ENCODE measurements at places on chromosomes 1 and 21.

GRCh38 chr21:44275041-44275440 lies 10.6 kb upstream of the AIRE start:
- no peak for DNase-seq

DNA sequence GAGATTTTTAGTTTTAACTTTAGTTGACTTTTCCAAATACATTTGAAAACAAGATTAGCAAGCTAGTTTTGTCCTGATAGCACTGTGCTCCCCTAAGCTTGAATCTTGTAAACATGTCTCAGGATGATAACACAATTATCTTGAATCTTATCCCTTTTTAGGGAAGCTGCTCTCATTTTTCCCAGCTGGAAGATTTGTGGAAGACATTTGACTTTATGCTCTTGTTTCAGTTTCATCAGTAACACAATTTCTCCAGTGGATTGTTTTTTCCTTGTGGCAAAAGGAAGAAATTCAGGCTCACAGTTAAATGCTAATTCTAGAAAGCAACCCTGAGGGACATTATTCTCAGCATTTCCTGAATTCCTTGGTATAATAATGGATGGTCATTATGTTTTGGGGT lies 88.8 kb downstream of the CDC7 start:
- no peak for DNase-seq

DNA sequence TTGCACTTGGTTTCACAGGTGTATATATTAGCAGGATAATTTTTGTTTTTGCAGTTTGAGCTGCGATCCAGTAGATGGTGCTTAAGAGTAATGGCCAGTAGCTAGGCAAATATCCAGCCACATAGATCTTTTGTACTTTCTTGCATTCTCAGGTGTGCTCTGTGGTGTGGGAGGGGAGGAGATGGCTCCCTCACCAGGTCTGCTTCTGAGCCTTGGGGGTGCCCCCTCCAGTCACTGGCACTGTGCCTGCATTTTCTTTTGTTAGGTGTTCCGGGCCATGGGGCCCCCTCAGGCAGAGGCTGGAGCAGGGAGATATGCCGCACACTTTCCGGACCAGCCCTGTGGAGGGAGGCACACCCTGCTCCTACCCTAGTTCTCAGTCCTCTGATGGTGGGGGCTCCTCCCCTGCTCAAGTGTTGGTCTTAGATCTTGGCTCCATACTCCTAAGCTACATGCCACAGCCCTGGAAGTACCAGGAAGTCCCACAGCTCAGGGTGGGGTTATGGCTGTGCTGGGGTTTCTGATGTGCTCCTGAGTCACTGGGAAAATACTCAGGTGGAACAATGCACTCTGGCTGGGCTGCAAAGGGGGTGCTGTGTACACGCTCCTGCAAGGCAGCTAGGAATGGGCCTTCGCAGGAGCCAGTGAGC lies 197.6 kb upstream of the DMRTA2 start:
- no peak for DNase-seq

DNA sequence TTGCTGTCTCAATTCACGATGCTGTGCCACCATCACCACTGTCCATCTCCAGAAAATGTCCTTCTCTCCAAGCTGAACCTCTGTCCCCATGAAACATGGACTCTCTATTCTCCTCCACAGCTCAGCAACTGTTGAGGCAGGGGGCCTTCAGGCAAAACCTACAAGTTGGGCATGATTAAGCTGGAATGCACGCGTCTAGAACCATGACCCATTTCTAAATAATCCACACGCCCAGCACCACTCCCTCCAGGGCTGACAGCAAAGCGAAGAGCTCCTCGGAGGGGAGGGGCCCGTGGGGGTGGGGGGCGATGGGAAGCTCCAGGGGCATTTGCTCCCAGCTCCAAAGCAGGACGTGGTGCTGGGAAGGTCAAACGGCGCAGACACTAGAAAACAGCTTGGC lies 3.3 kb upstream of the HES5 start:
- DNase-seq = no peak

DNA sequence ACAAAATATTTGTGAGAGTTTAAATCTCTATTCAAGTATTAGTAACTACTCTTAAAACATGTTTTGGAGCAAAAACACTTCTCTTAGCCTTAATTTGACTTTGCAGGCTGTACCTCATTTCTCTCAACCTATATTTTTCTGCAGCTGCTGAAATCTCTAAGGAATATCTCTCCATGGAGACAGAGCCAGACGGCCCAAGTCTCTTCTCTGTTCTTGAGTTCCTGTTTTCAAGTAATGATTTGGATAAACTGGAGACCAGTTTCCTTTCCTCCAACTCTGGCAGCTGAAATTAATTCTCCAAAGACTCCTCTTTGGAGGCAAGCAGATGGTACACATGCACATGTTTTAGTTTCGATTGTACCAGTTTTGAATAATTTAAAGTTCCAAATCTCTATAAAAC lies 659.7 kb upstream of the NEGR1 start:
- DNase-seq = no peak

DNA sequence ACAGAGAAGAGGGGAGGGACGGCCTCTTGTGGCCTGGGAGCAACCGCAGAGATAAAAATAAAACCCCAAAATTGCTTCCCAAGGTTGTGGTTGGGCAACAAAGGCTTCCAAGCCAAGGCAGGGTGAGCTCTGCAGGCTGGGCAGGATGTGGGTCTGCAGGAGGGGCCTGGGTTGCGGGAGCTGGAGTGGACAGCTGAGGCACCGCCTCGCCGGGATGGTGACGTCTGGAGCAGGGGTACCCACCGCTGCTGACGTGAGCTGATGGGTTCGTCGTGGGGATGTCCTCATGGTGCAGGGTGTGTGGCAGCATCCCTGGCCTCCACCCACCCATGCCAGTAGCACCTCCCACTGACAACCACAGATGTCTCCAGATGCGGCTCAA lies 3.7 kb downstream of the AURKAIP1 start:
- no peak for DNase-seq
